Hippocampal formation (tissue), 2 donors: ENCODE measurements at places on chromosomes 12 and 14.

DNA sequence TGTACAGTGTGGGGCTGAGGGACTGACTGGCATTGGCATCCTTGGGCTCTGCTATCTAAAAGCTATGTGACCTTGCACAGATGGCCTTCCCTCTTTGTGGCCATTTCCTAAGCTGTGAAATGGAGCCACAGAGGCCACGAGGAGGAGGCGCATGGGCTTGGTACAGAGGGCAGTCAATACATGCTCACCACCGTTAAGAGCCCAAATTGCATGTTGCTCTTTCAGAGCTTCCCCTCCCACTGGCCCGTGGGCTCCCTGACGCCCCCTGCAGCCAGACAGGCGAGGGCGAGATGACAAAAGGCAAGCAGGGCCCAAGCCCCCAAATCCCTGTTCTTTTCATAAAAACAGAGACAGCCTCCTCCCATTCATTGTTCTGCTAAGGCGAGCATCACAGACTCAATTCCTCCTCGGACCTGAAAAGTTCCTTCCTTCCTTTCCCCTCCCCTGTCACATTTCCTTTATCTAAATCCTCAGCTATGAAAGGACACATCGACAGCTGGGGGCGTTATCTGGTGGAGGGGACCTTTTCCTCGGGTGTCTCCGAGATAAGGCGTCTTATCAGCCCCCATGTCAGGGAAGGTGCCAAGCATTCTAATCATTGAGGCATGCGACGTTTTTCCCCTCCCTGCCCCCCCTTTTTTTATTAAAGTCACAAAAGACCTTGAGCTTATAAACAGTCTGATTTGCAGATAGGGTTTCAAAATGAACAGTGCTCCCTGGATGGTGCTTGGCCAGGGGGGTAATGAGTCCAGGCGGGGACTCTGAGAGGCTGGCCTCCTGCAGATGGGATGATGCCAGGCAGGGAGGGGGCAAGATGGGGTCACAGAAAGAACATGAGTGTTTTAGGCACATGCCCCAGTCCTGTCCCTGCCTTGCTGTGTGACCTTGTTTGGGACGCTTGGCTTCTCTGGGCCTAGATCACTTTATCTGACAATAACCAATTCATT lies 26.4 kb downstream of the FAM222A start:
- no peak for DNase-seq

GRCh38 chr12:49297695-49298060 lies 2.7 kb downstream of the PRPH start:
- DNase-seq = no peak

GRCh38 chr14:104096751-104097700 lies 11.5 kb downstream of the ASPG start:
- no peak for DNase-seq

GRCh38 chr14:75769047-75769685 lies 108.1 kb downstream of the TTLL5 start:
- no peak for DNase-seq

DNA sequence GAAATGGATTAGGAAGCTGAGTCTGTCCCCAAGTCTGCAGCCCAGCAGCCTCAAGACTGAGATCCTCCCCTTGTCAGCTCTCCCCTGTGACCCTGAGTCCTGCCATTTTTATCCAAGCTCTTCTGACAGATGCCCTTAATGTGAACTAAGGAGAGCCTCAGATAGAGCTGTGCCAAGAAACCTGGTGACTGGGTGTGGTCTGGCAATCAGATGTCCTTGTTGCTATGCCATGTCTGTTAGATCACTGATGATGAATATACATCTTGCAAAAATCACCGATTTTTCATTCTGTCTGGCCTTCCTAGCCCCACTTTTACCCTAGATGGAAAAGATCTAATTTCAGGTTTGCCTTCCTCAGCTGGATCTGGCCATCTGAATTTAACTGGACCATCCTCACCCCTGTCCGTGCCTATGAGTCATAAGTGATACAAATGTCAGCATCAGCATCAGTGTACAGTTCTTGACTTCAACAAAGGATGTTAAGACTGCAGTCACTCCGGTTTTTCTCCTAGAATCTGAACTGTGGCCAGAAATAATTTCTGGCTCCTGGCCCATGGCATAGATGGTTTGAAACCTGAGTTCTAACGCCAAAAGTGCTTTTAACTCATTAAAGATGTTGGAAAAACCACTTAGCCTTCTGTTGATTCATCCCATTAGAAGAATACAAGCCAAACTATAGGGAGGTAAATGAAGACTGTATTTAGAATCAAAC lies 61.2 kb upstream of the GRIP1 start:
- no peak for DNase-seq

DNA sequence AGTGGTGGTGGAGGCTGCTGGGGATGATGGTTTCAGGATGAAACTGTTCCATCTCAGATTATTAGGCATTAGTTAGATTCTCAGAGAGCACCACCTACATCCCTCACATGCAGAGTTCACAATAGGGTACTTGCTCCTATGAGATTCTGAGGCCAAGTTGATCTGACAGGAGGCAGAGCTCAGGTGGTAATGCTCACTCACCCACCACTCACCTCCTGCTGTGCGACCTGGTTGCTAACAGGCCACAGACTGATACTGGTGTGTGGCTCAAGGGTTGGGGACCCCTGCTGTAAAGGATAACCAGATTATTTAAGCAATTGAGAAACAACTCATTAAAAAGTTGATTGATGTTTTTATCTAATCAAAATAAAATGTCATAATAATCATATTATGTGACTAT lies 248.5 kb downstream of the RERGL start:
- no peak for DNase-seq

- no peak for DNase-seq
Observed at GRCh38 chr14:72928872-72929271, 2.6 kb downstream of the DCAF4 start.
